Inflammatory macrophage treated with lipopolysaccharide for 4 hours (primary cell): ENCODE measurements at places on chromosomes 13 and 19.

GRCh38 chr13:112826565-112826964 lies 136.7 kb downstream of the ATP11A start:
- DNase-seq = no peak

DNA sequence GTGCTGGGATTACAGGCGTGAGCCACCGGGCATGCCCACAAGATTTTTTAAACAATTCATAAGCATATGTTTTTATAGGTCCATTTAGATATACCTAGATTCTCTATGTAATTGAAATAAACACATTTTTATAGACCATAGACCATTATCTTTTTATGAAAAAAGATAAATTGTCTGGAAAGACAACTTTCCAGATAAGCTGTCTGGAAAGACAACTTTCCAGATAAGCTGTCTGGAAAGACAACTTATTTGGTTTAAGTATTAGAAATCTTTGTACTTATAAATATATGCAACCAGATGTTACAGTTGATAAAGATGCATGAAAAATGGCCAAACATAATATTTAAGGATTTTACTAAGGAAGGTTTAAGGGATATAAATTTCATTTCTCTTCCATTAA lies 538.5 kb downstream of the GPC6 start:
- DNase-seq = no peak

DNA sequence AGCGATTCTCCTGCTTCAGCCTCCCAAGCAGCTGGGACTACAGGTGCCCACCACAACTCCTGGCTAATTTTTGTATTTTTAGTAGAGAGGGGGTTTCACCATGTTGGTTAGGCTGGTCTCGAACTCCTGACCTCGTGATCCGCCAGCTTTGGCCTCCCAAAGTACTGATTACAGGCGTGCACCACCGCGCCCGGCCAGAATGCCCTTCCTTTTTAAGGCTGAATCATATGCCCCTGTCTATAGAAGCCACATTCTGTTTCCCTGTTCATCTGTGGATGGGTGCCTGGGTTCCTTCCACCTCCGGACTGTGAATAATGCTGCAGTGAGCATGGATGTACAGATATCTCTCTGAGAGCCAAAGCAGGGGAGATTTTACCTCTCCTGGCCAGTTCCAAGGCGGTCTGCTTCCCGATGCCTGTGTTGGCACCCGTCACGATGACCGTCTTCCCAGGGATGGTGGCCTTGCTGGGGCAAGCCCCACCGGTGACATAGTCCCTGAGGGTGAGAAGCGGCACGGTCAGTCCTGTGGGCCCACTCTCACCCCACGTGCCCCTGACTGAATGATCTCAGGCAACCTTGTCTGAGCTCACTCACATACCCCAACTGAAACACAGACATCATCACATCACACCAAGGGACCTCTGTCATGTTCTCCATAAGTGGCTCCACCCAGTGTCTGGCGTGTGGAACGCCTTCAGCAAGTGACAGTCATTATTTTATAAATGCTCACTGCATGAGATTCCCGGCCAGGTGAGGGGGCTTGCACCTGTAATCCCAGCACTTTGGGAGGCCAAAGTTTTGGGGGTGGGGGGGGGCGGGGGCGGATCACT lies 4.0 kb downstream of the RDH13 start:
- DNase-seq = peak; percentile 24

- DNase-seq = no peak
Measured at GRCh38 chr19:13083627-13084026, 19.0 kb downstream of the LYL1 start.

GRCh38 chr13:30739761-30740642 lies 4.7 kb downstream of the ALOX5AP start:
- peak; percentile 80 for DNase-seq

GRCh38 chr13:54185101-54185500 lies 1156.5 kb downstream of the OLFM4 start:
- no peak for DNase-seq

- no peak for DNase-seq
Measured at GRCh38 chr19:10669246-10669645, 15.1 kb downstream of the ILF3 start.

DNA sequence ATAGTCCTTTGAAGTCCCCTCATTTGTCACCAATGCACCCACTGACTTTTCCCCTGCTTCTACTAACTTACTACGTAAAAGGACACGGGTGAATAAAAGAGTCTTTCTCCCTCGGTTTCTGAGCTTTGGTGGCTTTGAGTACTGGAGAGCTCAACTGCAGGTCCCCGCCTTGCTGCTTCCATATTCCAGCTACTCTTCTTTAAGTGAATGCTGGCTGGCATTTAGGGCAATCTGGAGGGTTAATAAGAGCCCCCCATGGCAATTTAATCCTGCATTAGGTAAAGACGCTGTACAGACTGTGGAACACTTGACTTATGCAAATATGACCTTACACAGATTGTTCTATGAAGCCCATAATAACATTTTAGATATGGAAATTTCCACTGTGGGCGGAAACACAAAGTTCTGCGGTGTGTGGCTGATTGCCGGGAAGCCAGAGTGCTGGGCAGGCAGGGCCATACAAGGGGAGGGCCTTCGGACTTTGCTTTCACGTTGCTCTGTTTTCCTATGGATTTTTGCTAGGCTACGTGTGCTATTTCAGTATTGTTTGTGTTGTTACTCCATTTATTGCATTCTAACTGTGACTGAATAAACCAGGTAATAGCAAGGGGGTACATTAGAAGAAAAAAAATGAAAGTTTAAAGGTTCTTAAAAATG lies 97.5 kb downstream of the SLC10A2 start:
- DNase-seq = no peak

DNA sequence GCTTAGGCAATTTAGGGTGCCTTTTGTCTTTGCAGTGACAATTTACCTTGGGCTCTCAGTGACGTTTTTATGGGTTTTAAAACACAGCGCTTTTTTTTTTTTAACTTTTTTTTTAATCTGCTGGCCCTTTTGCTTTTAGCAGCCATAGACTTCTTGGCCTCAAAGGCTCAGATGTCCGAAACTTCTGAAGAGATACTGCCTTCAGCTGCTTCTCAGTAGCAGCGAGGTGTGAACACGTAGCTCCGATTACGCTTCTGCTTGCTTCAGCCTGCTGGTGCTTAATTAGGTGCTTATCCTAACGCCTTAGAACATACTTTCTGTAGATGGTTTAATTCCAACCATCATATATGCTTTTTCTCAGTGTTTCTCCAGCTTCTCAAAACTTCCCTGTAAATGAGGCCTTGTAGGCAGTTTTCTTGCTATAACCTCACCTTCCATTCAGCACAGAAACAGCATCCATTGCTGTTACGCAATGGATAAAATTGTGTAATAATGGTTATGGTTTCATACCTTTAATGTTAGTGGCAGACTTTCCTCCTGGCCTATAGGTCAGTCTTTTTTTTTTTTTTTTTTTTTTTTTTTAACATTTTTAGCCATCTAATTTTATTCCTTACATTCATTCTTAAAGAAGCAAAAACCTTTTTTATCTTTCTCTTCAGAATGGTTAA lies 723.9 kb downstream of the GPC5 start:
- no peak for DNase-seq

- no peak for DNase-seq
Measured at GRCh38 chr19:18160493-18160970, 7.6 kb downstream of the PIK3R2 start.

GRCh38 chr19:2540646-2541454 lies 64.9 kb downstream of the GADD45B start:
- no peak for DNase-seq

DNA sequence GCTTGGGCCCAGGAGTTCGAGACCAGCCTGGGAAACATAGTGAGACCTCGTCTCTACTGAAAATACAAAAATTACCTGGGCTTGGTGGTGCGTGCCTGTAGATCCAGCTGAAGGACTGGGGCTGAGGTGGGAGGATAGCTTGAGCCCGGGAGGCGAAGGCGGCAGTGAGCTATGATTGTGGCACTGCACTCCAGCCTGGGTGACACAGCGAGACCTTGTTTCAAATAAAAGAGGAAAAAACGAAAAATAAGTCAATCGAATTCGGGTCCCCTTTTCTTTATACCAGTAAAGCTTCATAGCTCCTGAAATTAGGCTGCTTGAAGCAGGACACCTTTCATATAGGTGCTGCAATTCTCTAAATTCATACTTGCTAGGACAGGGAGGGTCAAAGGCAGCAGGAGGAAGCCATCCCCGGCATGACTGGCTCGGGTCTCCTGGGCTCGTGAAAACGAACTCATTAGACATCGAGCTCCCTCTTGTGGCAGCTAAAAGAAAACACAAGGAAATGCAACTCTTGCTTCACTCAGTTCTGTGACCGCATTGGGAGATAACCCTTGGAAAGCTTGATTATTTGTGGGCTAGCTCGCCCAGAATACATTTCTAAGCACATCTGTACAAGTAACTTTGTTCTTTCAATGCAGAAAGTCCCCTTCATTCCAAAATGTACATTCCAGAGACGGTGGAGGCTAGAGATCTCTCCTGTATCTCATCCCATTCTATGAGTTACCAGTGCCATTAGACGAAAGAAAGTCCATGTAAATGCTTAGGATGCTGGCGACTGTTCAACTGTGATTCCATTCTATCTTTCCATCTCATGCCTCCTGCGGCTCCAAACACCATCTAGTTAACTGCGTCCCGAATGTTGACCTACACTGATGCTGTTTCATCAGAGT lies 16.8 kb downstream of the FPR2 start:
- DNase-seq = peak; percentile 89

DNA sequence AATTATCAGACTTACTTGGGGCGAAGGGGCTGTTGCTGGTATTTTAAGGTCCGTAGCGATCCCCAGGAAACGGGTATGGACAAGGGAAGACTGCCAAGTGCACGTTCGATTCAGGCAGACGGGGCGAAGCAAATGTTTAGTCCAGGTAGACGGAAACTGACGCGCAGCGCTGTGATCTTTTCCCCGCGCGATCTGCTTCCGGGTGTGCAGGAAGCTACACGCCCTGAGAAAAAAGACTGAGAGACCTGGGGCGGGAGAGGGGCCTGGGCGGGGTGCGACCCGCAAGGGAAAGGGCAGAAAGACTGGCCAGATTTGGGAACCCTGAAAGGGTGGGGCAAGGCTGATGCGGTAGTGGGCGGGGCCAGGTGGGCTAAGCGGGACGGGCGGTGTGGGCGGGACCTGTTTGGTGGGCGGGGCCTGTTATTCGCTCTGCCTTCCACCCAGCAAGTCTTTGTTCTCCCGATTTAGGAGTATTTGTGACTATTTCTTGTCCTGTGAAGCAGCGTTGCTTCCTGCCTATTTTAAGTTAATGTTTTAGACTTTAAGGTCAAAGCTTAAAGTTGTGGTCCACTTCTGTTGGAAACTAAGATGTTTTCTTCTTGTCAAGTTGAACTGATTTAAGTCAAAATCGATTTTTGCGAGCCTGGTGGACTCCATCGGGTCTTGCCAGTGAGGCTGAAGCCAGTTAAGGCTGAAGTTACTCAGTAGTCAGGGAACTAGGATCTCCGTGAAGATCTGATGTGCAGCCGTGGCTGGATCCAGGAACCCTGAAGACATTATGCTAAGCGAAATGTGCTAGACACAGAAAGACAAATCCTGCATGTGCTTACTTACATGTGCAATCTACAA lies at the start of gene ZNF836:
Gene ZNF836 (minus strand): TSS at position 301 of the 849 bp plus-strand sequence. CDS start 3,549 bp downstream, outside the sequence.
- peak; percentile 73 for DNase-seq

DNA sequence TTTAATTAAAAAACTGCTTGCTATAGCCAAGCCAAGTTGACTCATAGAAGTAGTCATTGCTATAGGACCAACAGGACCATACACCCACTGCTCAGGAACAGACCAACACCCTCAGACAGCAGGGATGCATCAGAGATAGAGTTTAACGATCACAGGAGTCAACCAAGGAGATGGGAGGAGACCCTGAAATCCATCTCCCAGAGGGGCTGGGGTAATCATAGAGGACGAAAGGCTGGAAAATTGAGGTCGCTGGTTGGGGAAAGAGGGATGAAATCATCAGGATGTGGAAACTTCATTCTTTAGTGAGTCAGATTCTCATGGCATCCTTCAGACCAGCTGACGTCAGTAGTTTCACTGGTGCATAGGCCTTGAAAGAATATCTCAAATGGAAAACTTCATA lies 160.4 kb upstream of the GPC6 start:
- DNase-seq = no peak

DNA sequence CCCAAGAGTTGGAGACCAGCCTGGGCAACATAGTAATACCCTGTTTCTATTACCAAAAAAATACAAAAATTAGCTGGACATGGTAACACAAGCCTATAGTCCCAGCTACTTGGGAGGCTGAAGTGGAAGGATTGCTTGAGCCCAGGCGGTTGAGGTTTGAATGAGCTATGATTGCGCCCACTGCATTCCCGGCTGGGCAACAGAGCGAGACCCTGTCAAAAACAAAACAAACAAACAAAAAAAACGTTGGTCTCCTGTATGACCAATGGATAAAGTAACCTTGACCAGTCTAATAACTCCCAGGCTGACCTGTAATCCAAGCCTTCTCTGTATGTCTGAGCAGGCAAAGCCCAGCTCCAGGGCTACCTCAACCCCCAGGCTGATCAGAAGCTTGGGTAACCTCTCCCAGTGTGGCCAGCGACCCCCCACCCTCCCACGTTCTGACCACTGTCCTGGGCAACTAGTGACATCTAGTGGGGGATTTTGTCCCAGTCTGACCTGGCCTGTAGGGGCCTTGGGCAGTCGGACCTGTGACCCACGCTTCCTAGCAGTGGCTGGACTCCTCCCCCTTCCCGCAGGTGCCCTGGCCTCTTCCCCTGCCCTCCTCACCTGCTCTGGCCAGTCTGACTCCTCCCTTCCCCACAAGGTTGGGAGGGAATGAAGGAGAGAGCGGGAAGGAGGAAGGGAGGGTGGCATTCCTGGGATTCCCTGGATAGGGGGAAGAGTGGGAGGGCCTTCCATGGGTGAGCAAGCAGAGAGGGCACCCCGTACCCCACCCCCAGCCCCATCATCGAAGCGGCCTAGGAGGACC lies 1.0 kb upstream of the BCAM start:
- DNase-seq = peak; percentile 16

GRCh38 chr13:33367171-33367895 lies 81.8 kb upstream of the STARD13 start:
- no peak for DNase-seq

GRCh38 chr19:50925734-50926133 lies 14.5 kb upstream of the KLK4 start:
- DNase-seq = no peak
